Body of pancreas (tissue), 4 donors: ENCODE measurements at places on chromosomes 2 and 18.

GRCh38 chr2:182522972-182523473, 96.2 kb upstream of the PDE1A start:
- no peak for DNase-seq

DNA sequence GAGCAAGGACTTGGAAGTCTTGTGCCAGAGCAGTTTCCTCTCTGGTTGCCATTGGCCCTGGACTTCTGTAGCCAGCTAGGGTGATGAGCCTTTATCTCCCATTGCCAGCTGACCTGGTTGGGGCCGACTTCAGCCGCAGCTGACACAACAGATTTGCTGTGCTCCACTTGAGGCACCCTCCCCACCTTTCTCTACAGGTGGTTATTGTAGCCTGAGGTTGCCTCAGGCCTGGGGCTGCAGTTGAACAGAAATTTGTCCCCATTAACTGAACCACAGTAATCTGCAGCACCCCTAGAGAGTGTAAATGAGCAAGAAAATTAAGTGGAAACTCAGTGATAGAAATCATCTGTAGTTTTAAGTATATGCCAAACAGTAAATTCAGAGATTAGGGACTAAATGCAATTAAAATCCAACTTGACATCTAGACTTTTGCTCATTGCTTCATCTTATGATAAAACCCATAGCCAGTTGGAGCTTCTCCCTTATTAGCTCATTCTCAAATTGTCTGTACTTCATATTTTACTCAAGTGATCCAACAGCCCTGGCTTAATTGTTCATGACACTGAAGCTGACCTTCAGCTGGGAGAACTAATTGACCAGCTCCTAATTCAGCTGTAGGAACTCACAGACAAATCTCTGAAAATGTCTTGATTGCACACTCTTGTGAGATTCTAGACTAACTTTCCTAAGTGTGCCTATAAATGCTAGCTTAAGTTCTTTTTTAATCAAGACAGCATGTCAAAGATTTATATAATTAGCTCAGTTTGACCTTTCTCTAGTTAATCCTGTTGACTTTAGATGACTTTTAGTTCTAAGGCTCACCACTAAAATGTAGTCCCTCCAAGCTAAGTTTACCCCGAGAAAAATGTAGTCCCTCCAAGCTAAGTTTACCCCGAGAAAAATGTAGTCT, 48.9 kb downstream of the COPS8 start:
- DNase-seq = no peak

DNA sequence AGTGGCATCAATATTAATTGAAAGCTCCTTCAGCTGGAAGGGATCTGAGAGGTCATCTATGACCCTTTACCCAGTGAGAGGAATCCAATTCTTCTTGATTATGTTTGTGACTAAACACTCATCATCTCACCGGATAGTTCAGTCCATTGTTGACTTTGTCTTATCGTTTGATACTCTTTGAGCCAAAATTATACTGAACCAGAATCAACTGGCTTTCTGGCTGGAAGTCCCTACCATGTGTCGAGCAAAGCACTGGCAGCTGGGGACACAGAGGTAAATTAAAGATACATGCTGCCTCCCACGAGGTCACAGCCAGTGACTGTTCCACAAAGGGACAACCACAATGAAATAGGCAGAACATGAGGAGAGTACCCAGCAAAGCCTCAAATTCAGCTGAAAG, 91.4 kb upstream of the FHL2 start:
- peak; percentile 9 for DNase-seq

DNA sequence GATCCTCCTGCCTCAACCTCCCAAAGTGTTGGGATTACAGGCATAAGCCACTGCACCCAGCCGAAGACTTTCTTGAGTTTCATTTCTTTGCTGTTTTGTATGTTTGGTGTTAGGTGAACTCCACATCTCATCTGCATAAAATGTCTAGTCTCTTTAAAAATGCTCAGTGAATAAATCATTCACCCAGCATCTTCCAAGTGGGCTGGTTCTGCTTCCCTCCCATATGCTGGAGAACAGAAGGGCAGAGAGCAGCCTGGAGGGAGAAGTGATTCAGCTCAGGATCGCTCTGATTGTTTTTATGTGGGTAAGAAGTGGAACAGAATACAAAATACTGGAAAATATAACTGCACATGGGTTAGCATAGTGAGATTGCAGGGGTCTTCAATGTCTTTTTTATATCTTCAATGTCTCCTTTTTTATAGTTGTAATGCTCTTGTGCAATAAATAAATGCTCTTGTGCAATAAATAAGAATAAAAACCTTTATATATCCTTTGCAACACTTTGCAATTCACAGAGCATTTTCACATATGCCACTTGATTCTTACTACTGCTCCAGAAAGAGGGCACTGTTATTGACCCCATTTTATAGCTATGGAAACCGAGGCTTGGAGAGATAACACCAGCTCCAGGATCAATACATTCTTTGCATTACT, 253.0 kb upstream of the NCKAP5 start:
- no peak for DNase-seq

DNA sequence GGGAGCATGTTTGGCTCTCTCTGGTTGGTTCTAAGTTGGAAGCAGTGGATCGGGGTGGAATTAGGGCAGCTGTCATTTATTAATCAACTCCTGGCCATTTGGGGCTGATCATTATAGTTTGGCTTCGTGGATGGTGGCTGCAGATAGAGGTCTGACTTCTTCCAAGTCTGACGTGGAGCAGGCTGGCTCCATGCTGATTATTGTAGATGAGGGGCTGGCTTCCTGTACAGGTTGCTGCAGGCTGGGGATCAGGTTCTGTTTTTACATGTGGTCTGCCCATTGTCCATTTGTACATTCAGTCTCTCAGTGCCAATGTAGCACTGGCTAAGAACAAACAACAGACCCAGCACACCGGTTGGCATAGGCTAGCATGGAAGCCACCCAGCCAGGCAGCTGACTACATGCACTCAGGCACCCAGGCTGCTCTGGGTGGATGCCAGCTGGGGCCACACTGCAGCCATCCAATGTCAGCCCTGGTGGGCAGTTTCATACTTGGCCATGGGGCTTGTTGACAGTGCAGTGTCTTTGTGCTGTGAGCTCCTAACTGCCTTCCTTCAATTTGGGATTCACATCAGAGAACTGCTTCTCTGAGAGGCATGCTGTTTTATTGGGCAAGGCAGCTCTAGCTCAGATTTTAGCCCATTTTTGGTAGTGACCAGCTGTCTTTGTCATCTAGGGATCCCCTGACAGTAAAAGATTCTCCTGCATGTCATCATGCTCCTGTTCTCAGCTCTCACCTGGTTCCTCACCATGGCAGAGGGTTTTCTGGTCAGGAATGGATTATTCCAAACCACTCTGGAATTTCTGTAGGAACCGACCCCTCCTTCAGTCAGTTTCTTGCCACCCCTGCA, 25.4 kb downstream of the NPAS2 start:
- DNase-seq = peak; percentile 85

DNA sequence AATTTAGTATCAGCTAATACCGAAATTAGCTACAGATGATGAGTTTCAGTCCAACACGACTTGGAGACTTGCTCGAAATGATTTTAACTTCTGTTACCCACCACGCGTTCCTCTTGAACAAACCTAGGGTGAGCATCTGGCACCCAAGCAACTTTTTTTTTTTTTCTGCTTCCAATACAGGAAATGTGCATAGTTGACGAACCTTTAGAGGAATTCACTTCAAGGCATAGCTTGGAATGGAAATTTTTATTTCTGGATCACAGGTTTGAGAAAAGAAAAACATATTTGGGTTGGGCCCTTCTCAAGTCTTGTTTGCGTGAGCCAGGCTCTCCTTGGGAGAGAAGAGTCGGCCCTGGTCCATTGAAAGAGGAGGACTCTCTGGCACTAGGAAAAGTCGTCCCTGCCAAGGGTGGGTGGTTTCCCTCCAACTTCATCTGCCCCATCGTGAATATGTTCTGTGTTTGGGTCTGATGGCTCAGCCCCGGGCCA, 37.4 kb upstream of the RPL31 start:
- no peak for DNase-seq

DNA sequence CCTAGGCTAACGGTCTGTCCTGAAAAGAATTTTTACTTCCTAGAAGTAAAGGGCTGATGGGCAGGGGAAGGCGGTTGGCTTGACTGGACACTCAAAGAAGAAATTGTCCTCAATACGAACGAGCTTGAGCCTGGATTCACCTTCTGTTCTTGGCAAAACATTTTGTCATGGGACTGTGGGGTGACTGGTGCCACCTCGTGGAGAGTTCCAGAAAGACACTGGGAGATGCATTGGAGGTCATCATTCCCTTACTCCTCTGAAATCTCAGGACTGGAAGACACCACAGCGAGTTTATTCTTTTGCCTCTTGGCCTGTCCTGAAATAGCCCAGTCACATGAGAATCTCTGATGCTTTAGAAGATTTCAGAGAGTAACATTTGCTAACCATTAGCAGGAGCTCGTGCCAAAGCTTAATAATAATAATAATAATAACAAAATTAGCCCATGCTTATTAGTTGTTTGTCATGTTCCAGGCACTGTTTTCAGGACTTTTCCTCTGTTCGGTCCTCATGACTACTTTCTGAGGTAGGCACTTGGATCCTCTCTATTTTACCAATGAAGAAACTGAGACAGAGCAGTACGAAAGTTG, 44.5 kb downstream of the TMEM182 start:
- peak; percentile 72 for DNase-seq
